ENCODE measurements at places on chromosomes 4 and X.

GRCh38 chr4:83382850-83383249, 48.2 kb upstream of the HPSE start:
- no peak for DNase-seq

GRCh38 chr4:6262176-6262575, 7.5 kb upstream of the WFS1 start:
- DNase-seq = no peak

DNA sequence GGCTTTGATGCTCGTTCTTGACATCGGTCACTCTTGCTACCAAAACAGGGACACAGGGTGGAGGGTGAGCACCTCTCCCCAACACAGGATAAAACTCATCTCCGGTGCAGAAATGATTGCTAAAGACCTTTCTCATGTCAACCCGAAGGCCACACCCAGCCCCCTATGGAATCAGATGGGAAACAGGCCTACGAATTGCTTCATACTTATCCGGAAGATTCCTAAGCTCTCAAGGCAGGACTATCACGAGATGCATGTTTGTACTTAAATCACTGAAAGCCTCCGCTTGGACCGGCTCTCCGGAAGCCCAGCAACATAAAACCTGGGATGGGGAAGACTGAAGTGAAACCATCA, 74.9 kb downstream of the MTMR1 start:
- DNase-seq = no peak

GRCh38 chr4:102815981-102816380, 11.4 kb downstream of the UBE2D3 start:
- no peak for DNase-seq

DNA sequence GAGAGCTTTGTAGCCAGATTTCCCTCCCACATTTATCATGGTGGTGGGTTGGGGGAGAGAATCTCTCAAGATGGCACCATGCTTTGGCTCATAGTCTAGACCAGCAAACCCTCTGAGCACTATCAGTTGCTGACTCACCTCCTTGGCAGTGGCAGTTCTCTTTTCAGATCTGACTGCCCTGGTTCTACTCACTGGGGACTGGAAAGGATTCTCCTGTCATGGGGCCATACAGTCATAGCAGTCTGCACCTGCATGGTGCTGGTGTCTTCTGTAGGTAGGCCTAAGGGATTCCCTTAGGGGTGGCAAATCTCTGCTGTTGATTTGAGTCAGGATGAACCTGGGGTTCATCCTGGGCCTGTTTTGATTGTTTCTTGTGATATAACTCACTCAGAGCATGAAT, 2.6 kb downstream of the TEX13B start:
- DNase-seq = no peak

All from stimulated activated CD8-positive, alpha-beta memory T cell treated with anti-CD3 and anti-CD28 coated beads, Interleukin-2, amount 100 ng/mL, for 48 hours (primary cell).